ENCODE measurements at places on chromosomes 16 and 17. TPM values are rescaled to one million over a fixed set of nuclear protein-coding genes. Genes with fewer than 3 reads are reported as not detected.

DNA sequence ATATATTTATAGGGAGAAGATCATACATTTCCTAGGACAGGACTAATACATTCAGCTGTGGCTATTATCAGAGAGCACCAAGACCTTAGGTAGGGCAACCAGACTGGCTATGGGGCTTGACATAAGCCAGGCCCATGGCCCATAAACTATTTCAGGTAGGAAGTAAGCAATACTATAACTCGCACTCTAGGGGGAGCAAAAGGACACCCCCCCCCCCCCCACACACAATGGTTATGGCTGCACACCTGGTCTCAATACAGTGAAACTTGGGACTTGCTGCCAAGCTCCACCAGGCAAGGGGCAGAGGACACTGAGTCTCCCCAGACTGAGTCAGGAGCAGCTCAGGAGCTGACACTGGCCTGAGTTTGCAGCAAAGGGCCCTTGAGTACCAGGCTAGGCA, 348.9 kb upstream of the ASIC2 start:
- DNase-seq, result no peak

DNA sequence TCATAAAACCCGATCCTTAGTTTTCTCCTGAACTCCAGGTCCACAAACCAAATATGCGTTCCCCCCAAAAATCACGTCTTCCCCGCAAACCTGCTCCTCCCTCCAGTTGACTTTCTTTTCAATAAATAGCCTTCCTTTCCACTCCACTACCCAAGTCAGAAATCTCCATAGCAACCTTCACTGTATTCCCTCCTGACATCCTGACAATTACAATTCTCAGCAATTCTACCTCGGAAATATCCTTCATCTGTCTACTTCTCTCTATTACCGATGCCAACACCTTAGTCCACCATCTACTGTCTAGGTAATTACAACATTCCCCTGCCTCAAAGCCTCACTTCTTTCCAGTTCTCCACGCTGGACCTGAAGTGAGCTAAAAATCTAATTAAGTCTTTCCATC, 50.7 kb downstream of the SMURF2 start:
- DNase-seq, result no peak

DNA sequence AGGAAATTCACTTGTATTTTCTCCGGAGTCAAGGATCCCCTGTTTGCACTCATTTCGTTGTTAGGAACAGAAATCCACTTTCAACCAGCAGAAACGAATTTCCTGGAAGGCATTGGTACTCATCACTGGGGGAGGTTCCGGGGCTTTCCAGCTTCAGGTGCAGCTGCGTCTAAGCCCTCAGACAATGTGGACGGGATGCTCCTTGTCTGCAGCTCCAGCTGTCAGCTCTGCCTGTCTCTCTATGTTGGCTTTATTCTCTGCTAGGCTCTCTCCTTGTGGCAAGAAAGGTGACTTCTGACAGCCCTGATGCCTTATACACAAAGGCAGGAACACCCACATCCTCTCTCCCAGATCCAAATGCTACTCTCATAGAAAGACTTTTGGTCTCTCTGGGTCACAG, 183.9 kb upstream of the HSBP1 start:
- no peak for DNase-seq

Gene ASPHD1
- not detected for total RNA-seq

Gene CIBAR2
- not detected for total RNA-seq

Gene SLC35G6
- not detected for total RNA-seq

Measured in lower leg skin (tissue), 4 donors.